Umbilical cord (tissue), 2 donors: ENCODE measurements at places on chromosomes 2 and 18. TPM values are rescaled to one million over a fixed set of nuclear protein-coding genes. Genes with fewer than 3 reads are reported as not detected.

The COL5A2 gene
- 2,163 TPM for total RNA-seq

DNA sequence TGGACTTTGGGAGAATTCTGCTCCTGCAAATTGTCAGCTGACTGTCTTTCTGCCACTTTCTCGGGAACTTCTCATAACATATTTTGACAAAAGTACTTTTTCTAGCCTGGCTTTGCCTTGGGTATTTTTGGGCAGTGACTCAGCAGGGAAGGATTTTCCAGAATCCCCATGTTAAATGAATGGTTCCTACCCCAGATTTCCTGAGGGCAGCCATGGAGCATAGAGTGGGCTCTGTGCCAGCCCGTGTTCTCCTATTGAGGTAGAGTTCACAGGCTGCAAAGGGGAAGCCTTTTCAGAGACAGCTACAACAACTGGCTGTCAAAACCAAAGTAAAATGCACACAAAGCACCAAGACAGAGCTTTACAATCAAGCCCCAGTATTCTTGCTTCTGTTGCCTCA lies 59.8 kb downstream of the BMP10 start:
- peak; percentile 78 for DNase-seq

The COBLL1 gene
- total RNA-seq, result 46.9 TPM

The POTEC gene
- 0.72 TPM for total RNA-seq

GRCh38 chr18:41134426-41134825 lies 820.6 kb upstream of the PIK3C3 start:
- DNase-seq, result no peak

DNA sequence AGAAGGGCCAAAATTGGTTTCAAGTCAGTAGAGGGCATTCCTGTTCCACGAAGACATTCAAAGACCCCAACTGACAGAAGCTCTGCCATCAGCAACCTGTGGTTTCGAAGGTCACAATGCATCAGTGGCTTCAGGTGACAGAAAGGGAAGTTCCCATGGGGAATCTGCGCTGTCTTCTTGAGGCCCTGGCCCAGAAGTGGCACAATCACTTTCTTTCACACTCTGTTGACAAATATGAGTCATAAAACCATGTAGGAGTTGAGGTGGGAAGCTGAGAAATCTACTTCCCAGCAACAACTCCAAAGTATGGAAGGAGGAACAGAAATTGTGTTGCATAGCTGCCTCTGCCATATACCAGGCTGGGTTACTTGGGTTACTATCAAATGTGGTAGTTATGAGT lies 621.1 kb upstream of the FANCL start:
- no peak for DNase-seq

- DNase-seq, result no peak
Observed at GRCh38 chr2:168794968-168795367, 7.5 kb upstream of the NOSTRIN start.

The GCG gene
- 2.4 TPM for total RNA-seq

DNA sequence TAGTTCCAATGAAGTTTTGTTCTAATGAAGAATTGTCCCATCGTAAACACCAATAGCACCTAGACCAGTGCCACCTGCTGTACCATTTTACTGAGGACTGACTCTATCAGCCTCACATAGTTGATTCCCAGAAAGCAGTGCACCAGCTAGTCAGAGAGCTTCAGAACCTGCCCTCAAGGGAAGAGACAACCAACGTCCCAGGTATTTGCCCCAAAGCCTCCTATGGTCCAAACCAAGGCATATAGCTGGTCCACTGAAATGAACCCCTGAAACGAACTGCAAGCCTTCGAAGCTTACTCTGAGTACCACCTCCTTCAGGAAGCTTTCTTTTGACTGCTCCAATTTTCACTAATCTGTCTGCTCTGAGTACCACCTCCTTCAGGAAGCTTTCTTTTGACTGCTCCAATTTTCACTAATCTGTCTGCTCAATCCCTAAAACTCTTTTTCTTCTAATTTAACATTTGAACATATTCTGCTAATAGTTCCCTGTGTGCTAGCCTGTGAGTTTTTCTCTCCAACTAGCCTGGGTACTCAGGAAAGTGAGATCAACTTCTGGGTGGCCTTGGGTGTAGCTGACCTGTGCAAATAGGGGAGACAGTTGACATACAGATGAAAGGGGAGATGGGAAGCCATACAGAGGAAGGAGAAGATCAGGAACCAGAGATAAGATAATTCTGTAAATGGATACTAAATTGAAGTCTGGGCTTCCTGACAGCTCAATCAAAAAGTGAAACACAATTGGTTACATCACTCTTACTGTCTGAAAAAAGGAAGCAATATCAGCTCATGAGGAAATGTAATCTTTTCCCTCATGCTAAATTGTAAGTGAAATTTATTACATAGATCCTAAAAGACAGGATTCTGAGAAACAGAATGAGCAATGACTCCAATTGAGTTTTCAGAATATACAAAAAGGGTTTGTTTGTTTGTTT lies 33.5 kb upstream of the EML4 start:
- no peak for DNase-seq

The DUSP19 gene
- 16.4 TPM for total RNA-seq

DNA sequence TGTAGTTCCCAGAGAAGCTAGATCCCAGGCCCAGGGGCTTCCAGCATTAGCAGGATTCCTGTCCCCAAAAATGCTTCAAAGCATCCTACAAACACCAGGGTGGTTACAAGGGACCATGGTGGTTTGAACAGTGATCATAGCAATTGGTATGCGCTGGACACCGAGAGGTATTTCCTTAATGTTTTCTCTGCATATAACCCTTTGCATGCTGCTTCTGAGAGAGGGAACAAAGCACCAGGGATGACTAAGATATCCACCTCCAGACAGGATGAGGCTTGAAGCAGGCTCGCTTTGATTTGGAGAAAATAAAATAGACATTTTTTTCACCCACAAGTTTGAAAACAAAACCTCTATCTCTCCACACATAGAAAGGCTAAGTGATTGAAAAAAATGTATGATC lies 50.5 kb upstream of the TSPYL6 start:
- no peak for DNase-seq

DNA sequence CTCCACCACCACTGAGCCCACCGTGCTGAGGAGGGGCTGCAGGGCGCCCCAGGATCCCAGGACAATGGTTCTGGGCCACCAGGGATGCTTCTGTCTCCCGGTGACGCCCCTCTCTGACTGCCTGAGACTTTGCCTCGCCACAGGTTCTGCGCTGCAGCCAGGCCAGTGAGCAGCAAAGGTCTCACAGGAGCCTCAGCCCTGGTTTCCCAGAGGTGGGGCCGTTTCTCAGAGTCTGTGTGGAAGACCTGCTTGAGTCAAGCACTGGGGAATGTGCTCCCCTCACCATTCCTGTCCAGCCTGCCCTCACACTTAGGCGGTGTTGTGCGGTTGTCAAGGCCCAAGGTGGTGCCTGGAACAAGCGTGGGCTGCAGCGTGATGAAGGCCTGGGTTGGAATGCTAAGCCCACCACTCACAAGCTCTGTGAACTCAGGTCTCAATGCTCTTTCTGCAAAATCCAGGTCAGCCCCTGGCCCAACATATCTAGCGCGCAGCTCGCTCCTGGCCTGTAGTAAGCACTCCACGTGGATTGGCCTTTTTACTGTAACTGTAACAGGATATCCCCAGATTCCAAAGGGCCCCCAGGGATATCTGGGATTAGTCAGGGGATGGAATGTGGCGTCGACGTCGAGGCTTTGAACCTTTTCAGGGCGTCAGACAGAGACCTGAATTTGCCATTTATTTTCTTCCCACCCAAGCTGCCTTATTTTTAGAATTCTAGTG lies 47.6 kb downstream of the PLB1 start:
- DNase-seq, result peak; percentile 66

DNA sequence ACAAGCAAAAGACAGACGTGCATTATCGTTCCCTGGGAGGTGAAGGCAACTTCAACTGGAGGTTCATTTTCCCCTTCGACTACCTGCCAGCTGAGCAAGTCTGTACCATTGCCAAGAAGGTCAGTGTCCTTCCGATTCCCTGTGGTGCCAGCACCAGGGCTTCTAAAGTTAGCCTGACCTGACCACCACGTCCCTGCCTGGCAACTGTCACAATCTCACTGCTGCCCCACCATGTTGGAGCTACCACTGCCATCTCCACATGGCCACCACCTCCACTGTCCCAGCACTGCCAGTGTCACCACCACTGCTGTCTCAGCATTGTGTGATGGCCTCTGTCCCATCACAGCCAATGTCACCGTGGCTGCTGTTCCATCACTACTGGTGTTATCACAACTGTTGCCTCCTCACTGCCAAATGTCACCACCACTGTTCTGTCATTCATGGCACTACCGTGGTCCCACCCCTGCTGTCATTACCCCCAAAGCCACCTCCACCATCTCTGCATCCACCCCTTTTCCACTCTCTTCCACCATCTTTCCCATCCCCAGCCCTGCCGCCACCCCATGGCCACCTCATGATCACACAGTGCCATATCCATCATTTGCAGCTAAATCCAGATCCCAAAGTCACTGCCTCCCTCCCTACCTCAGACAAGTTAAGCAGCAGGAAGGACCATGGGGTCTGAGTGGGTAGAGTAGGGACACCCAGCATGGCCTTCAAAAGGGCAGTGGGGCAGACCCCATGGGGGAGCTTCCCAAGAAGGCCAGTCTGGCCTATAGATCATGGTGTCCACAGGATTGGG lies 216.5 kb downstream of the DYSF start:
- no peak for DNase-seq

The ABCB11 gene
- 7.9 TPM for total RNA-seq

DNA sequence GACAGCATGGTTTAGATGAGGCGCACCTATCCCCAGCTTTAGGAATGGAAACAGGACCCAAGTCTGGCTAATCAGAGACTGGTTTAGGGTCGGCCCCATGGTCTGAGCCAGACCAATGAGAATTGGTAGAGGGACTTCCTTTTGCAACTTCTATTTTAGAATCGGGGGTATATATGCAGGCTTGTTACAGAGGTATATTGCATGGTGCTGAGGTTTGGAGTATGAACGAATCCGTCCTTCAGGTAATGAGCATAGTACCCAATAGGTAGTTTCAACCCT lies 1.5 kb upstream of the BOLA3 start:
- DNase-seq, result no peak

GRCh38 chr2:67486041-67486796 lies 89.1 kb downstream of the ETAA1 start:
- DNase-seq, result no peak

The ANO7 gene
- 6.5 TPM for total RNA-seq

DNA sequence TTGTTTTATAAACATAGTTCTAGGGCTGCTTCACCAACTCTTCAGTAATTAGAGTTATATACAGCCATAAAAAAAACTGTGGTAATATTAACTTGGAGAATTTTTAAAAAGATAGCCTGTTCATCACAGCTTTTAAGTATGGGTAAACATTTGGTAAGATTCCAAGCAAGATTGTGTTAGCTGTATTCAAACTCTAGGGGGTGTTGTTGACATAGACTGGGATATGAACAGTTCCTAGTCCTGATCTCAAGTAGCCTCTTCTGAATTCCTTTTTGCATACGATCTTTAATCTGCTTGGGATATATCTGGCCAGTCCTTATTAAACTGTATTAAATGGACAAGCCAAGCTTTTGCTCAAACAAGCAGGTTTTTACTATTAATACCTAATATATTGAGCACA lies 13.4 kb downstream of the NOP58 start:
- DNase-seq, result peak; percentile 18

The UGT1A4 gene
- total RNA-seq, result not detected

GRCh38 chr2:135555311-135555710 lies 24.0 kb downstream of the R3HDM1 start:
- no peak for DNase-seq

GRCh38 chr2:140648393-140648792 lies 1482.4 kb downstream of the LRP1B start:
- DNase-seq, result no peak

- DNase-seq, result no peak
Observed at GRCh38 chr2:134934641-134935040, 16.0 kb downstream of the CCNT2 start.

DNA sequence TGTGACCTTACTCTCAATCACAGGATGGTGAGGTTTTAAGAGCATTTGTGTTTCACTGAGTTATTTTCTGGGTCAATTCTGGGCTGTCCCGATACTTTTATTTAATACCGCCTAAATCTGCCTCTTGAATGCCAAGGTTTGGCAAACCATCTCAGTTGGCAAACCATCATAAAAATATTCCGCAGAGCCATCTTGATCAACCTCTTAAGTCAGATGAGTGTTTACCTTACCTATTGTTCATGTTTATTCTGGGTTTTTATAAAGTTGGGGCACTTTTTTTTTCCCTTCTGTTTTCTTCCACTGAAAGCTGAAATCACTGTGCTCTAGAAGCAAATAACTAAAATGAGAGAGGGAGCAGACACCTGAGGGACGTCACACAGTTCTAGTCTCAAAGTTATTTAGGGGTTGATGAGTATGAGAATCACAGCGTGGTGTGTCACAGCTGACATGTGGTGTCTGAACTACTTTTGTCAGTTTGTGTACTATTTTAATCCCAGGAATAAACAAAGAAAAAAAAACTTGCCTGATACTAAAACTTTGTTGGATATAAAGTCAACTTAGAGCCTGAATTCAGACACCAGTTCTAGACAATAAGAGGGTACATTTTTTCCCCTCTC lies 48.6 kb downstream of the ETAA1 start:
- DNase-seq, result no peak

DNA sequence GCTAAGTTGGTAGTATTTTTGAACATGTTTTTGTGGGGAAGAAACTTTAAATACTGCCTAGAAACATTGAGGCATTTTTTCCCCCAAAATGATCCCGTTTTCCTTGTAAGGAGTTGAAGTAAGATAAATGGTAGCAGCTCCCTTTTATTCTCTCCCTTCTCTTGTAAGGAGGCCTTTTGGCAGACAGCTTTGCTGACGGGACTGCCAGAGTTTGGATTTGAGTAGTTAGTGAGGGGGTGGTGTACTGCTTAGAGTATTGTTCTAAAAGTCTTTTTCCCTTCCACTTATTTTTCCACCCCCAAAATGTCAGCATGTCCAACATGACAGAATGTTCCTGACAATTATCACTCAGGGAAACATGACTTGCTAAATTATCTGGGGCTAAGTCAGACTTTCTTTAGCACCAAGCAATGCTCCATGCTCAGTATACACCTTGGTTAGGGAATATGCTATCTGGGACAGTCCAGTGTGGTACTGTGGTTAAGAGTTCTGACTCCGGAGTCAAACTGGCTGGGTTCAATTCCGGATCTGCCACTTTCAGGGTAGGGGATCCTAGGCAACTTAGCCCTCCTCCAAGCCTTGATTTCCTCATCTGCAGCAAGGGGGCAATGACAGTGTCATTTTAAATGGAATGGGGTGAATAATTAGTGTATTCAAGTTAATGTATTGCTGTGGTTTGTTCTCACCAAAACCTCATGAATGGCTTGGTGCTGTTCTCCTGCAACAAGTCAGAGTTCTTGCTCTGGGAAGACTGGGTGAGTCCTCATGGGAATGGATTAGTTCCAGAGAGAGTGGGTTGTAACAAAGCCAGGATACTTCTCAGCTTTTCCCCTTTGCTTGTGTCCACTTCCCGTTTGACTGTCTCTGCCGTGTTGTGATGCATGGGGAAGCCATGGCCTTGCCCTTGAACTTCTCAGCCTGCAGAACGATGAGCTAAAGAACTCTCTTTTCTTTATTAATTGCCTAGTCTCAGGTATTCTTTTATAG lies 116.2 kb downstream of the TANC1 start:
- no peak for DNase-seq

GRCh38 chr2:239399433-239399920 lies 1.3 kb downstream of the HDAC4 start:
- peak; percentile 45 for DNase-seq

The EFHD1 gene
- 1.2 TPM for total RNA-seq

GRCh38 chr2:241835611-241836010 lies 23.1 kb downstream of the PDCD1 start:
- DNase-seq, result no peak
